ENCODE measurements at places on chromosomes 2 and 18.

DNA sequence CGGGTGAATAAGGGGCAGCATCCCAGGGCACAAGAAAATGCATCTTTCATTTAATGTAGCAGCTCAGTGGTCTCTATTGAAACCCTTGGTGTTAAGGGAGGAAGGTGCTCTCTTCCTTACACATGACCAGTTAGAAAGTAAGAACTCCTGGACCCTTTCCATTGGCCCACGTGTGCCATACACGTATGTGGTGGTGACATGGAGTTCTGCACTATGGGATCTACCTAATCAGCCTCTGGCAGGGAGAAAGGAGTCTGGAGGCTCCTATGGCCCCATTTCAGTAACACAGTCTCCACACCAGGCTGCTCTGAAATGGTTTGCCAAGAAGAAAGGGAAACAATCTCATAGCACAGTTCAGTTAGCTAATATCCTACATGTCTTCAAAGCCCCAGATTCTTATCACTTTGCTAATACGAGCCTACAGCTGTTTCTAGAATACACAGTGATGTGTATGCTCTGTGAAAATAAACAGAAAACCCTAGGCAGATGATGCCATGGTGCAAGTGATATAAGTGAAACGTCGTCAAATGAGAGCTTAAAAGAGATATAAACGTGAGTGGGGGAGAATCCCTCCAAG is 7.0 kb downstream of the EFEMP1 start:
- no peak for DNase-seq

- DNase-seq = no peak
Observed at GRCh38 chr2:236551471-236552211, 18.0 kb upstream of the ACKR3 start.

- no peak for DNase-seq
Observed at GRCh38 chr18:35073186-35074105, 32.2 kb downstream of the MAPRE2 start.

DNA sequence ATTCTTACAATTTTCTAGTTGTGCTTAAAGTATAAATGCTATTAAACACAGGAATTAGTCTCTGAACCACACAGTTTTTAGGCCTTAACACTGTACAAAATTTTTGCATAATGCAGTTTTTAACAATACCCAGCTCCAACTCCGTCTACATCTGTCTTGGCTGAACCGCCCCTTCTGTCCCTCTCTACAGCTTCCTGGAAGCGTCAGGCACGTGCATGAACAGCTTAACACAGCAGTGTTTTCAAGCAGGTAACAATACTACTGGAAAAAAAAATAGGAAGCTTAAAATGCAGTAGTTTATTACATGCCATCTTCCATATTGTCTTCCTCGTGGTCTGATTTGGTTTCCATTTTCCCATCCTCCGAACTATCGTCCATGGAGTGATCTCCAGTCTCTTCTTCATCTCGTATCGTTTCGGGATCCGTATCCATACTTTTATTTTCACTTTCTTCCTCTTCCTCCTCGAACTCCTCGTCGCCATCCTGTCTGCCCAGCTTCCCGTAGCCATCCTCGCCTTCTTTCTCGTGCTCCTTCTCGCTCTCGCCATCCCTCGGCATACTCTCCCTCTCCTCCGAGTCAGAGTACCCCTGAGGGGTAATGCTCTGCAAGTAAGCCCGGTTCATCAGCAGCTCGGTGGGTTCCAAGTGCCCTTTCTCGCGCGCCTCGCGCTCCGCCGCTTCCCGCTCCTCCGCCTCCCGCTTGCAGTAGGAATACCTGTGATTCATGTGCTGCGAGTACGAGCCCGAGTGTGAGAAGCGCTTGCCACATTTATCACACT is 130.6 kb downstream of the ZEB2 start:
- DNase-seq = peak; percentile 41

GRCh38 chr2:37829616-37830395 is 95.3 kb upstream of the RMDN2 start:
- DNase-seq = no peak

DNA sequence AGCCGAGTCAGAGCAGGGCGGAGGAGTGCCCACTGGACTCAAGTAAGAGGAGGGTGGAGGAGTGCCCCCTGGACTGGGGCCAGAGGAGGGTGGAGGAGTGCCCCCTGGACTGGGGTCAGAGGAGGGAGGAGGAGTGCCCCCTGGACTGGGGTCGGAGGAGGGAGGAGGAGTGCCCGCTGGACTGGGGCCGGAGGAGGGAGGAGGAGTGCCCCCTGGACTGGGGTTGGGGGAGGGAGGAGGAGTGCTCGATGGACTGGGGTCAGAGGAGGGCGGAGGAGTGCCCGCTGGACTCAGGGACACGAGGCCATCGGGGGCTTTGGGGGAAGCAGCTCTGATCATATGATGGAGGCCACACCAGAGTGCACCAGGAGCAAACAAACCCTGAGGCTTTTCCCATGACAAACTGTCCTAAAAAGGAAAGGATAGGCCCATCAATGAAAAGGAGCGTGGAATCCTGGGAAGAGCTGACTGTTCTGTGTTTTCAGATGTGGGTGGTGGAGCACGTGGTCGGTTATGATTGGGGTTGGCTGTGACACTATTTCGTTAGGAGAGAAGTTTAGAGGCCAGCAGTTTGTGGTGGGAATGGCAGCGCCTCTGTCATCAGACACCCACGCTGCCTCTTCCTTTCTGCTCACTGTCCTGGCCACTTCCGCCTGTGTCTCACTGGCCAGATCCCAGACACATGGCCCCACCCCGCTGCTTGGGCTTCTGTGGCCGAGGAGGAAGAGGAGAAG is 24.5 kb upstream of the HPCAL1 start:
- peak; percentile 80 for DNase-seq

DNA sequence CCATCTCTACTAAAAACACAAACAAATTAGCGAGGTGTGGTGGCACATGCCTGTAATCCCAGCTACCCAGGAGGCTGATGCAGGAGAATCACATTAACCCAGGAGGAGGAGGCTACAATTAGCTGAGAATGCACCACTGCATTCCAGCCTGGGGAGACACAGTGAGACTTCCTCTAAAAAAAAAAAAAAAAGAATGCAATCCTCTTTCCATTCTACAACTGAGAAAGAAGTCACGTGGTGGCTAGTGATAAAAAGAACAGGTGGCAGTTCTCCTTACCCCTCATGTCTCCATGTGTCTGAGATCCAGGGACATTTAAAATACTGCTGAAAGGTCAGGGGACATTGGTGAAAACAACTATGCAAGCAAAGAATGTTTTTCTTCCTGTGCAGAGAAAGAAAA is 24.4 kb upstream of the GPR39 start:
- no peak for DNase-seq

DNA sequence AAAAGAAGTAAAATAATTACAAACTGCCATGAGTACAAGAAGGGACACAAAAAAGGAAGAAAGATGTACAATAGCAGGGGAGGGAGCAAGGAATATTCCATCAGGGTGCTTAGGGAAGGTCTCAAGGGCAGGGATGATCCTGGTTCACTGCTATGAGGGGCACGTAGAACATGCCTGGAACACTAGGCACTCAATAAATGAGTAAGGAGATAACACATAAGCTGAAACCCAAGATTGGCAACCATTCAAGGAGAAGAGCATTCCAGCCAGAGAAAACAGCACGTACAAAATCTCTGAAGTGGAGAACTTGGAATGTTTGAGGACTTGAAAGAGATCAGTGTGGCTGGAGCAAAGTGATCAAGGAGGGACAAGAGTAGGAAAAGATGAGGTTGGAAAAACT is 103.2 kb downstream of the FAM161A start:
- no peak for DNase-seq

DNA sequence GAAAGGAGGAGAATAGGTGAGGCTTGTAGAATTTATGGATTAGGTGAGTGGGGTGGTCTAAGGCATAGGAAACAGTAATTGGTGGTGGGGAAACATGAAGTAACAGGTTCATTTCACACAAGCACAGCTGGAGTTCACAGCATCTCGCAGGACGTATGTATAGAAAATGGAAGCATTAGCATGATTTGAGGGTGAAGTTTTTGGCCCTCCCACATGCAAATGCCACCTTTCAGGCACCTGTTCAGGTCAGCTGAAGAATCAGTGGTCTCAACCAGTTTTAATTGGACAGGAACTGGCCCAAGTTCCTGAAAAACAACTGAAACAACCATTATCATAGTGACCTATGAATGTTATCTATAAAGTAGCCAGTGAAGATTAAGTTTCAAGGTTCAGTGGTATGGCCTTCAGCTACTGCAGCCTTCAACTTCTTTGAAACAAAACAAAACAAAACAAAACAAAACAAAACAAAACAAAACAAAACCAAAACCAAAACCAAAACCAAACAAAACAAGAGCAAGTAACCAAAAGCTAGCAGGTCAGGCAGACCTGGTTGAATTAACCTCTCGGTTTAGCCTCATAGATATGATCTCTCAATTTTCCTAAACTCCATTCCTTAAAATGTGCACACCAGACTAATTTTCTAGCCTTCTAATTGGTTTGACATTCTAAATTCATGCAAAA is 102.1 kb upstream of the SPHKAP start:
- DNase-seq = no peak

DNA sequence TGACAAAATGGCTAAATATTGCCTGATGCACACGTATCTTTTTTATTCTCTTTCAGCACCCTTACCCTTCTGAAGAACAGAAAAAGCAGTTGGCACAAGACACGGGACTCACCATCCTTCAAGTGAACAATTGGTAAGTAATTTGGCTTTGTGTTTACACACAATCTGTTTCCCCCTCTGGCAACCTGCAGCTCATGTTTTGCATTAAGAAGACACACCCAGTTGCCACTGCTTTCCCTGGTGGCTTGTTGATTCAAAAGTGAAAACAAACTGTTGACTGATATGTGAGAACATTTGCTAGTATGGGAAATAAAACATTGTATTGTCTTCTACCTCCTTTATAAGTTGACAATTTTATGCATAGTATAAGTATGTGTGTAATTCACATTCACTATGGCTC is 113.0 kb downstream of the MEIS1 start:
- DNase-seq = no peak

- DNase-seq = no peak
Observed at GRCh38 chr18:70936160-70936559, 647.3 kb downstream of the SOCS6 start.

GRCh38 chr2:38660282-38660681 is 5.6 kb upstream of the GALM start:
- no peak for DNase-seq

DNA sequence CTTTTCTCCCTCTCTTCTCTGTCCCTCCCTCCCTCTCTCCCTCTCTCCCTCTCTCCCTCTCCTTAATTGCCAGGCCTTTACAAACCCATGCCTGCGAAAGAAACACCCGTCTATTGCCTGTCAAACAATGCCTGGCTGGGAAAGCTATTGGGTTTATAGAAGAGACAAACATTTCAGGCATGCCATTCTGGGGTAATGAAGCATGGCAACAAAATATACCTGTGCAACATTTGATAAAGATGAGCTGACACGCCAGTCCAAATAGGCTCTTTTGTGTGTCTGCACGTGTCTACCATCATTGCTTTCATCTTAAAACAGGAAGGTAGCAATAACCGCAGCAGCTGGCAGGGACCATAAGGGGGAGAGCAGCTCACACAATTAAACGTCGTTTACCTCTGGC is 282.1 kb downstream of the ZNF516 start:
- DNase-seq = no peak

DNA sequence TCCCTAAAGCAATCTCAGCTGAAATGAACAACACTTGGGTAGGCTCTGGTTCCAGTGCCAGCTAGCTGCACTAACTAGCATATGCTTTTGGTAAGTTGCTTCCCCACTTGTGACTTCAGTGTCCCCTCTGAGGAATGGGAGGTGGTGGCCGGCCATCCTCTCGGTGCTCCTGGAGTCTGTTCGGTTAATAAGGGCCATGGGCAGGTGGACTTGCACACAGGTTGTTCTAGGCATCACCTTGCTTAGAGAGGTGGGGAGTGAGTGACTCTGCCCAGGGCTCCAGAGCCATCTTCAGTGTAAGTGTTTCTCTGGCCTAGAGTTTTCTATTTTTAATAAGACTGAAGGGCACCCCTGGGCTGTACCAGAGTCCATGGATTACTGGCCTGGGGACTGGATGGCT is 18.8 kb upstream of the TAF1B start:
- no peak for DNase-seq

GRCh38 chr2:117967977-117968718 is 45.7 kb downstream of the CCDC93 start:
- no peak for DNase-seq

GRCh38 chr2:197294260-197294659 is 16.3 kb downstream of the ANKRD44 start:
- DNase-seq = no peak

DNA sequence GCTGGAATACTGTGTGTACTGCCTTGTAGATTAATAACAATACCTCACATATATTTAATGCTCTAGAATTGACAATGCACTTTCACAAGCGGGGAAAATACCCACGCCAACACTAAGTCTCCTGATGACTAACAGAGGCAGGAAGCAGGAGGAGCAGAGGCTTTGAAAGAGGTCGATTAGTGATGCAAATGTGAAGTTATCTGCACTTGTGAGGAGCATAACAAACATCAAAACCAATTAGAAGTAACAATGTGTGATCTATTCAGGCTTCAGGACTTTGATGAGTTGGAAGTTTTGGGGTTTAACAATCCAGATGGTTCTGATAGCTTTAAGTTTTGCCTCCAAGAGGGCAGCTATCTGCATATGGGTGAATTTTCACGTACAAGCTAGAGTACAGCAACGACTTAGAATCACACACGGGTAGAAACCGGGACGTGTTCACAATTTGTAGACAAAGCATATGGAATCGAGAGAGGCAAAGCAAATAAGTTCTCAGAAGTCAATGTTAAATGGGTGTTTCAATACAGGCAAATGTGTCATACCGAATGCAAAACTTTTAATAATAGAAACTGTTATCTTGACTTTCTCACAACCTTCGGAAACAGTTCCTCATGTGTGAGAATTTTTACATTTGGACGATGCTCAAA is 114.5 kb downstream of the METTL8 start:
- no peak for DNase-seq

DNA sequence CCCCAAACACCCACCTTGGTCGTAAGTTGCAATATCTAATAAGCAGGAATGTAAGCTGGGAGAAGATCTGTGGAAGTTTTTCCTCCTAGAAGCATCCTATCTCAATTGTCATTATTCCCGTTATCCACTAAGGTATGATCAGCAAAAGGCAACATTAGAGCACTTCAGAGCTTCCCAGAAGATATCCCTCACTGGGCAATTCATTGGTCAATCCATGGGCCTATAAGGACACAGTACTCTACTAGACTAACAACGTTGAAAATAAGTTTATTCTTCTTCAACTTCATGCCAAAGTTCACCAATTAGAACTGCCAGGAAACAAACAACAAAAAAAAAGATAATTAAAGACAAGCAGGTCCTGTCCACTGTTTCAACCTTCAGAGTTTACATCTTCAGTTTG is 433.0 kb upstream of the POU3F3 start:
- no peak for DNase-seq

GRCh38 chr2:226970362-226970761 is 134.5 kb downstream of the RHBDD1 start:
- no peak for DNase-seq
